ENCODE measurements at places on chromosomes 3 and 15.

GRCh38 chr3:179898024-179898423, 138.7 kb downstream of the PEX5L start:
- peak; percentile 48 for DNase-seq

DNA sequence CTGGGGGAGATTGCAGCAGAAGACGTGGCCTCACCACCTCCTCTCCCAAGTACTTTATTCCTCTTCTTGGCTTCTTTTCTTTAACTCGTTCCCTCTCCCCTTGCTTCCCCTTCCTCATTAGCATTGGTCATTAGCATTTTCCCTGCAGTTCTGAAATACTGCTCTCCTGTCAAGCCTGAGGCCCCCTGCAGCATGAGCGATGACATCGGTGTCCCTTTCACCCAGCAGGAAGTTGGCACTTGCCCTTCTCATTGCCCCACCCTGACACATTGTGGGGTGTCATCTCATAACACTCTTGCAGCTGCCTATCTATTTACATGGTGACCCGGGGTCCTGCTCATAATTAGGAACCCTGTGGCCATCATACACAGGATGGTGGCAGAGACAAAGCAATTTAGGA, 167.1 kb downstream of the ARRDC4 start:
- no peak for DNase-seq

- no peak for DNase-seq
Observed at GRCh38 chr3:121663171-121663847, 2.6 kb upstream of the HCLS1 start.

GRCh38 chr3:123378409-123378915, 70.4 kb downstream of the ADCY5 start:
- DNase-seq, result no peak

GRCh38 chr3:62367763-62368195, 5.6 kb downstream of the FEZF2 start:
- no peak for DNase-seq

- DNase-seq, result no peak
Observed at GRCh38 chr15:95690631-95691340, 639.7 kb upstream of the NR2F2 start.

GRCh38 chr3:156181509-156181908, 61.1 kb downstream of the KCNAB1 start:
- no peak for DNase-seq
